ENCODE measurements at places on chromosomes 4 and X.

GRCh38 chr4:104592183-104592582 is 97.5 kb upstream of the CXXC4 start:
- DNase-seq: no peak

- no peak for DNase-seq
Measured at GRCh38 chrX:14351611-14352303, 177.6 kb upstream of the GLRA2 start.

DNA sequence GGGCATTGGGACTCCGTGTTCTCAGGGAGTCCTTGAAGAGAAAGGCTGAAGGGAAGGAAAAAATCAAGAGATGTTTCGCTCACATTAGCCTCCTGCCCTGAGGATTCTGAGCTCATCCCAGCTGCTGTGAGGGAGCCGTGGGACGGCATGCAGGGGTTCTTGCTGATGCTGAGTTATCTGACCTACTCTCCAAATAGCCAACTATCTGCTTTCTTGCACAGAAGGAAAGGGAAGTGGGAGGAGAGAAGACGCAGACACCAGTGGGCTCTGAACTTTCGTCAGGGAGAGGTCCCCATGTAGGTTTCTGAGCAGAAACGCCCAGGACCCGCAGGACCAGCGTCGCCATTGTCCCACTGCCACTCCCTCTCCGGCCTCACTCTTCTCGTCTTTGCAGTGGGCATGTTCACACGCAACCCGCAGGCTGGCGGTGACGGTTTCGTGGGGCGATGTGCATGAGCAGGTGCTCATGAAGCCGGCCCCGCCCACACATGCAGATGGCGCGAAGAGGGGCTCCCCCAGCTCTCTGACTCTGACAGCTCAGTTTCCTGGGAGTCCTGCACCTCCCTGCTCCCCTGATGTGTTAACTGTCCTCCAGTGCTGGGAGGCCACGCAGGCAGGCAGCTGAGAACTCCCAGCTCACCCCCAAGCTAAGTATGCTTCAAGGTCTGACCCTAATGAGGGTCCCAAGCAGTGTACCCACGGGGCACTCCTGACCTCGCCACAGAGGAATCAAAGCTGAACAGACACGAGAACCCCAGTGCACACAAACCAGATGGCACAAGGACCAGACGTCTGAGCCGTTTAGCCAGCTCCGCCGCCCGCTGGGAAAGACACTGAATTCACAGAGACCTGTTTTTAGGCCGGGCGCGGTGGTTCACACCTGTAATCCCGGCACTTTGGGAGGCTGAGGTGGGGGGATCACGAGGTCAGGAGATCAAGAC is 13.6 kb upstream of the ABLIM2 start:
- no peak for DNase-seq

GRCh38 chr4:82784681-82785610 is 13.7 kb downstream of the SCD5 start:
- DNase-seq: no peak

- no peak for DNase-seq
Measured at GRCh38 chrX:42242004-42242403, 318.6 kb upstream of the CASK start.

- no peak for DNase-seq
Measured at GRCh38 chr4:61442936-61443335, 242.8 kb downstream of the ADGRL3 start.

DNA sequence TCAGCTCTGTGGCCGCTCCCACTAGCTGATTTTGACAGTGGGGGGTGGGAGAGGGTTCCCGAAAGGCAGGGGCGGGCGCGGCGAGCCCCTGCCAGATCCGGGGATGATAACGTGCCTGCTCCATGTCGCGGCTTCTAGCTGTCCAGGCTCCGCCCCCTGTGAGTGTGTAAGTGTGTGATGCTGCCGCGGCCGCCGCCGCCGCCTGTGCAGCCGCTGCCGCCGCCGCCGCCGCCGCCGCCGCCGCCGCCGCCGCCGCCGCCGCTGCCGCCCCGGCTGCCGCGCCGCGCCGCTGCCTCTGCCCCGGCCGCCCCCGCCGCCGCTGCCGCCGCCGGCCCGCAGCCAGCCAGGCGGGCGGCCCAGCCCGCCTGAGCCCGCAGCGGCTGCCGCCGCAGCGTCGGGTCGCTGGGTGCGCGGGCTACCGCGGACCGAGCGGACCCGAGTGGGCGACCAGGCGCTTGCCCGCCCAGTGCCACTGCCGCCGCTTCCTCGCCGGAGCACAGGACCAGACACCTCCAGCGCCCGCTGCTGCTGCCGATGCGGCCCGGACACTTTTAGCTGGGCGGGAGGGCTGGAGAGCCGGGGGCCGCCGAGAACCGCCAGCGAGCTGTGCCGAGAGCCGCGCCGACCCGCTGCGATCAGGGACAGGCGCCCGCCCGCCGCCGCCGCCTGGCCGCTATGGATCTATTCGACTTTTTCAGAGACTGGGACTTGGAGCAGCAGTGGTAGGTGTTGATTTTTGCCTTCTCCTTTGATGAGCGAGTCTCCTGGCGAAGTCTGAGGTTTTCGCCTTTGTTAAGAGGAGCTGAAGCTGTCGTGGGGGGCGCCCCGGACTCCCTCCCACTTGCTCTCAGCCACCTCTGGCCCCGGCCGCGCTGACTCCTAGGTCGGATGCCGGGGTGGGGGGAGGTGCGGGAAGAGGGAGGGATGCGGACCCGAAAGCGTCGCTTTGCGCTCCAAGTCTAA is at the start of gene AFF2:
TSS of gene AFF2 (plus strand) at position 195 of the 963 bp plus-strand sequence. CDS start at position 676, 481 bp downstream.
- no peak for DNase-seq

DNA sequence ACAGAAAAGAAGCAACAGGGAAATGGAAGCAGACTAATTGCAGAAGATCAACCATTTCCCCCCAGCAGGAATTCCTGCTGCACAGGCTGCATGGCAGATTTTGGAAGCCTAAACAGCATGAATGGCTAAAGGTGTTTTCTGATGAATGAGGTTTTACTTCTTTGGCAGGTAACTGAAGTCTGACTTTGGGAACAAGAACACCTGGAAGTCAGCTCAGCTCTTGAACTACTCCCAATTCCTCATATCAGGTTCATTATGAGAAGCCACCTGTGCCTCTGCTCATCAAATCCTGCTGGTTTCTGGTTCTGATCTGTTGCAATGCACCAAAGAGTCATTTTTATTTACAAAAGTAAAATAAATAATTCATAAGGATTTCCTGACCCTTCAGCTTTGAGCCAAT is 139.0 kb downstream of the COL25A1 start:
- no peak for DNase-seq

DNA sequence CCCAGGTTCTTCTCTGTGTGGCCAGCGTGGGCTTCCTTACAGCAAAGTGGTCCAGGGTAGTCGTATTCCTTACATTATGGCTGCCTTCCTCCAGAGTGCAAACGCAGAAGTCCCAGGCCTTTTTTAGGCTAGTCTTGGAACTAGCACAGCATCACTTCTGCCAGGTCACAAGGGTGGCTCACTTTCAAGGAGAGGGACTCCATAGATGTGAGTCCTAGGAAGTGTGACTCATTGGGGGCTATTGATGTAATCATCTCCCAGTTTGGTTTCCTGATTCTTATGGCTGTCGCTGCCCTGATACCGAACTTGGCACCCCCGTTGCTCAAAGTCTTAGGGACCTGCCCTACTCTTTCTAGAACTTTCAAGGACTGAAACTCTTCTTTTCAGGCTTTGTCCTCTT is 140.0 kb downstream of the DCK start:
- DNase-seq: no peak

DNA sequence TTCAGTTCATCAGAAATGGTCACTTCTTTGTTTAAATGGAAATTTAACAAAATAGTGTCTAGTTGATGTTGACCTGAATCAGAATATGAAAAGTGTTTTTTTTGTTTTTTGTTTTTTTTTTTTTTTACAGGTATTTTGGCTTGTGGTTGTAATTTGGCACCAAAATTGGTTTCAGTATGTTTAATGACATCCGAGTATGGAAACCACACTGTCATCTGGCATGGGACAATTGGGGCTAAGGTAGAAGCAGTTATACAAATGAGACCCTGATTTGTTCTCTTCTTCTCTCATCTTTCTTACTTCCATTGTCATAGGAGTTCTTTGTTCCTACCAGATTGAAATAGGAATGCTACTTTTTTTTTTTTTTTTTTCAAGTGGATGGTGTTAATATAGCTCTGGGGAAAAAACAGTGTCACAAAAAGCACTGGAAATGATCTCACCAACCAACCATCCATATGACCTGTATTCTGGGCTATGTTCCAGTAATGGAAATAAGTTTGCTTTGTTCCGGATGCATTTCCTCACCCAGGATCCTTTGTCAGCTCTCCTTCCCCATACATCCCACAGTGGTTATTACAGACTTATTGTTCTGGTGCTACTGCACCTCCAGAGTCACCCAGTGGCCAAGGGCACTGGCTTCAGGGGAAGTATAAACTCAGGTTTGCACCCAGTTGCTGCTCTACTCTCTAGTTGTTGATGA is 95.8 kb downstream of the ATXN3L start:
- DNase-seq: no peak

DNA sequence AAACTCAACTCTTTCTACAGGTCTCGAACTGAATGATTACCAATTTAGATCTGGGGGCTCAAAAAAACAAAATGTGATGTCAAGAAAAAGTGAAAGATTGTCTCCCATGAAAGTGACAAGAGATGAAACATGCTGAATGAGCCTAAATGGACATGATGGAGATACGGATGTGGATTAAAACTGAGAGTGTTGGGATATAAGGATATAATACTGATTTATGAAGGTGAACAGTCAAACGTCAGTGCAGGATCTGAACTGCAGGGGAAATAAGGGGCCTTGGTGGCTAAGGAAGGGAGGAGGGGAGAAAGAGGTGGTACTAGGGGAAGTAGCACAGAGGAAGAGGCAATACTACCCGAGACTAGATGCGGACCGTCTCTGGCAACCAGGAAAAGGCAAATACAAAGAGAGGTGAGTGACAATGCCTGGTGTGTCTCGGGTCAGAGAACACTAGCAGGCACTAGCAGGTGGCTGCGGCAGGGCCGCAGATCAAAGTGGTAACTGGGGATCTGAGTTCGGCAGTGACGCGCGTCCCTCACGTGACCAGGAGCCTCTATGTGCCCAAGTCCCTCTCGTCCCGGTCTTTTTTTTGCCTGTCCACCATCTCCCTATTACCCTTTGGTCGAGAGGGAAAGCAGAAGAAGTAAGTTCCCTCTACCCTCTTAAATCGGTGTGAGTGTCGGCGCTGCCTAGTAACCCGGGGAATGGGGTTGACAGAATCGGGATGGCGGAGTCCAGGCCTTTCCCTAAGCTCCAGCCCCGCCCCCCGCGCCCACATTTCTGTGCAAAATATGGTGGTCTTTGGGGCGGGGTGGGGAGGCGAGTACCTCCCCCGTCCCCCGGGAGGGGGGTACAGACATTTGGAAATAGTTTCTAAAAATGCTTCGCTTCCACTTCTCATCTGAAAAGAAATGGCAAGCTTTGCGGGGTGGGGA is at the start of gene TCEAL1:
TSS of gene TCEAL1 (plus strand) at position 590 of the 932 bp plus-strand sequence. CDS start 942 bp downstream, outside the sequence.
- no peak for DNase-seq

Data from iPS DF 6.9 (cell line).